Activated T-cell treated with anti-CD3 and anti-CD28 coated beads for 4 hours (primary cell): ENCODE measurements at places on chromosomes 4 and X.

DNA sequence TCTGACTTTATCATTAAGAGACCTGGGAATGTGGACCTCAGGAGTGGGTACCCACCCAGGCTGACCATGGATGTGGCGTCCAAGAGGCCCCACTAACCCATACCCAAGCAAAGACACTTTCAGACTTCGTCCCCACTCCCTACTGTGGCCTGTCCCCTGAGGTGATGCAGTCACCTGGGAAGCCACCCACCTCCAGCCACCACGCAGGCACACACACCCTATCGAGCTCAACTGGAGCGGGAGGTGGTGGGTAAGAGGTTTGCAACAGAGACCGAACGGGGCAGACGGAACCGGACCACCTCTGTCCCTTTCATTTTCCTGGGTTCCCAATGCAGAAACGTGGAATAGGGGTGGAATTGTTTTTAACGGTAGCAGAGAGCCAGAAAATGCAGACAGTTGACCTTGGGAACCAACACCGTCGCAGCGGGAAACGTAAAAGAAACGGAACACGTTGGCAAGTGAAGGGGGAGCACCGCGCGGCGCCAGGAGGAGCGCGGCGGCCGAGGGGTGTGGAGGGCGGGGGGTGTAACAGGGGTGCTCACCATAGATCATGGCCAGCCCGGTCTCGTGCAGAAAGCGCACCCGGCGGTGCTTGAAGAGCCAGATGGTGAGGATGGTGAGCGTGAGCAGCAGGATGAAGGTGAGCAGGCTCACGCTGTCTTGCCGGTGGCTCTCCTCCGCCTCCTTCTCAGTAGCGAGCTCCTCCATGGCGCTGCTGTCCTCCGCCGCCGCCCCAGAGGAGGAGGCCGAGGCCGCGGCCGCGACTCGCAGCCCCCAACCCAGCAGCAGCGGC lies 559 bp downstream of the SLC9A7 start:
- peak; percentile 3 for DNase-seq

DNA sequence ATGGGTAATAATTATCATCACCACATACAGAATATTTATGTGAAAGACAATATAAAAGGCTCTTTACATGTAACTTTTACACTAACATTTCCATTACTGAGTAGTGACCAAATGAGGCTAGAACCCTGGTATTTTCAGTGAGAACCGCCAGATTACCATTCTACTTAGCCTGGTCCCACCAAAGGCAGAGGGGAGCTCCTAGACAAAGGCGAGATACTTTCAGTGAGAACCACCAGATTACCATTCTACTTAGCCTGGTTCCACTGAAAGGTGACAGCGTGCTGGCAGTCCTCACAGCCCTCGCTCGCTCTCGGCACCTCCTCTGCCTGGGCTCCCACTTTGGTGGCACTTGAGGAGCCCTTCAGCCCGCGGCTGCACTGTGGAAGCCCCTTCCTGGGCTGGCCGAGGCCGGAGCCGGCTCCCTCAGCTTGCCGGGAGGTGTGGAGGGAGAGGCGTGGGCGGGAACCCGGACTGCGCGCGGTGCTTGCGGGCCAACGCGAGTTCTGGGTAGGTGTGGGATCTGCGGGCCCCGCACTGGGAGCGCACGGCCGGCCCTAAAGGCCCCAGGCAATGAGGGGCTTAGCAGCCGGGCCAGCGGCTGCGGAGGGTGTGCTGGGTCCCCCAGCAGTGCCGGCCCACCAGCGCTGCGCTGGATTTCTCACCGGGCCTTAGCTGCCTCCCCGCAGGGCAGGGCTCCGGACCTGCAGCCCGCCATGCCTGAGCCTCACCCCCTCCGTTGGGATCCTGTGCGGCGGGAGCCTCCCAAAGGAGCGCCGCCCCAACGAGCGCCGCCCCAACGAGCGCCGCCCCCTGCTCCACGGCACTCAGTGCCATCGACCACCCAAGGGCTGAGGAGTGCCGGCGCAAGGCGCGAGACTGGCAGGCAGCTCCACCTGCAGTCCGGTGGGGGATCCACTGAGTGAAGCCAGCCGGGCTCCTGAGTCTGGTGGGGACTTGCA lies 1276.1 kb downstream of the PCDH7 start:
- no peak for DNase-seq

- DNase-seq = peak; percentile 7
Measured at GRCh38 chr4:103046416-103047290, 27.1 kb upstream of the SLC9B1 start.

DNA sequence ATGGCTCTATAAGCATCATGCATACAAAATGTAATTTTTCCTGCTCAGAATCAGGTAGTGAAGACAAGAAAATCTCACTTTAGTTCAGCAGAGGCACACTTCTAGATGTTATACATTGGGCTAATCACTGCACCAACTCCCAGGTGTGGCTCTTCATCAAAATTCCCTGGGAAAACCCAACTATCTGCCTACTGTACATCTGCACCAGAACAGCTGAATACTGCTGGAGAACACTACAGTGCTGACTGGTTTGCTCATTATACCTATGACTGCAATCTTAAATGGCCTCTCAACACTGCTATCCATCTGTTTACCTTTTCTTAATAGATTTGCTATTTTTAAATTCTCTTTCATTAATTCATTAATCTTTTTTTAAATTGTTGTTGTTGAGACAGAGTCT lies 92.0 kb downstream of the UGT8 start:
- DNase-seq = no peak

GRCh38 chr4:148079961-148080360 lies 348.1 kb downstream of the ARHGAP10 start:
- no peak for DNase-seq
